ENCODE measurements at places on chromosomes 2 and 18.

DNA sequence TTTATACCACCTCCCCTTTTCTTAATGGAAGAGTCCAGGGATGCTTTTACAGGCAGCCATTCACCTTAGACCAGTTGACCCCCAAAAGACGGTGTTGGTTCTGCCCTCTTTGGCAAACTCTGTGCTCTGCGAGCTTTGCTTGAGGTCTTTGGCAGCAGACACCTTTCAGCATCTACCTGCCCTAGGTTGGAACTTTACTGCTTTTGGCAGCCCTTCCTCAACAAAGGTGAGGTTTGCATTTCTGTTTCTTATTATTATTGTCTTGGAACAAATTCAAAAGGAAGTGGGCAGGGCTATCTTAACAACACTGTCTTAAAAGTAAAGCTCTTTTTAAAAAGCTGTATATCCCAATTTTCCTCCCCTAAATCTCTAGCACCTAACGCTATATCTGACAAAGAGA, 136.4 kb upstream of the SLC14A2 start:
- DNase-seq: no peak

- no peak for DNase-seq
Observed at GRCh38 chr2:164388511-164388910, 232.8 kb downstream of the GRB14 start.

GRCh38 chr2:114926303-114926702, 483.9 kb downstream of the DPP10 start:
- no peak for DNase-seq

DNA sequence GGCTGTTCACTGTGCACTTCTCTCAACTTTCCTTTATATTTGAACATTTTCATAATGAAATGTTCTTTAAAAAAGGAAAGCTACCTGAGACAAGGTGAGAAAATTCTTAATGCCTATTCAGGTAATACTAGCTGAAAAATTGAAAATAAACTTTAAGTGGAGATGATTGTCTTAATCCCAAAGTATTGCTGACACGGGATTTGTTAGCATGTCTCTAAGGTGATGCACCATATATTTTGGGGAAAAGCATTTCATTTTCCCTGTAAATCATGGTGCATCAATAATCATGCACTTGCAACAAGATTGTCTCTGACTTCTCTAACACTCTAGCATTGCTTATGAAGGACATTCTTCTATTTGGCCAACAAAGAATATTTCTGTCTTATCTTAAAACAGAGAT, 848.0 kb downstream of the DPP10 start:
- no peak for DNase-seq

GRCh38 chr18:78771496-78772359, 207.9 kb upstream of the SALL3 start:
- DNase-seq: no peak

DNA sequence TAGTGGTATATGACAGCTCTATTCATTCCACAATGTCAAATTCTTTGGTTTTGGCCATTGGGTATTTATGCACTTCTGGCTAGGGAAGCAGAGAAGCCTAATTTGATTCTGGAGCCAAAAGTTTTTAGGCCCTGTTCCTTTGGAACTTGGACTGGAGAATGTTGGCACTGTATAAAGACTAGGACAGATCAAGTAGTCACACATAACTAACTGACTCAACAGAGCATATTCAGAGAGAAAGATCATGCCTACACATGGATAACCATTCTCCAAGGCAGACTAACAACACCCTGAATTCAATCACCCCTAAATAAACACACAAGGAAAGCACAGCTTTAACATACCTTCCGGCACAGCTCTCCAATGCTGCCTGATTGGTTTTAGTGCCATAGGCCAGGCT, 62.9 kb downstream of the ARHGAP15 start:
- no peak for DNase-seq

DNA sequence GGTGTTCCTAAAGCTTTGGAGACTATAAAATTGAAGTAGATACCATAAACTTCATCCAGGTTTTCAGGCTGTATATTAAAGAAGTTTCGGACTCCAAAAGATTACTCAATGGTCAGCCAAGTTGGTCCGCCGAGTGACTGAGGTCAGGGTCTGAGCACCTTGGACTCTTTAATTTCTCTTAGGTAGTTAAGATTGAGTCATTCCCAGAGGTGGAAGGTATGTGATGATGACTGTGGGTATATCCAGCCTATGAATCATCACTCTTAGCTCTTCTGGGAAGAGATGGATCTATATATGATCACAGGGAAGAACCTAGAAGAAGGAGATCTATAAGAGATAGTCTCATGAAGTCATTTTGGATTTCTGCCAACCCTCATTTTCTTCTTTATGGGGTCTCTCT, 3.3 kb downstream of the ITGA6 start:
- no peak for DNase-seq

GRCh38 chr18:62506495-62507143, 16.2 kb upstream of the ZCCHC2 start:
- no peak for DNase-seq

GRCh38 chr2:188610050-188610444, 318.4 kb downstream of the GULP1 start:
- no peak for DNase-seq

DNA sequence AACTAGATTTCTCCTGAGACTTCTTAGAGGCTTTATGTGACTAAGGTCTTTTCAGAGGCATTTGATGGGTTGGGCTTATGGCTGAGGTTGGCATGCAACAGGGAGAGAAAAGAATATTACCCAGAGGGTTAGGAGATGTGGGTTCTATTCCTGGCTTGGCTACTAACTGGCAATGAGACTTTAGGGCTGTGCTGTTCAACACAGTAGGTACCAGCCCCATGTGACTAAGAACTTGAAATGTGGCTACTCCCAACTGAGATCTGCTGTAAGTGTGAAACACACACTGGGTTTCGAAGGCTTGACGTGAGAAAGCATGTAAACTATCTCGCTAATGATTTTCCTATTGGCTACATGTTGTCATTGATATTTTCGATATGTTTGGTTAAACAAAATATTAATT, 324.9 kb upstream of the SLC14A2 start:
- no peak for DNase-seq

DNA sequence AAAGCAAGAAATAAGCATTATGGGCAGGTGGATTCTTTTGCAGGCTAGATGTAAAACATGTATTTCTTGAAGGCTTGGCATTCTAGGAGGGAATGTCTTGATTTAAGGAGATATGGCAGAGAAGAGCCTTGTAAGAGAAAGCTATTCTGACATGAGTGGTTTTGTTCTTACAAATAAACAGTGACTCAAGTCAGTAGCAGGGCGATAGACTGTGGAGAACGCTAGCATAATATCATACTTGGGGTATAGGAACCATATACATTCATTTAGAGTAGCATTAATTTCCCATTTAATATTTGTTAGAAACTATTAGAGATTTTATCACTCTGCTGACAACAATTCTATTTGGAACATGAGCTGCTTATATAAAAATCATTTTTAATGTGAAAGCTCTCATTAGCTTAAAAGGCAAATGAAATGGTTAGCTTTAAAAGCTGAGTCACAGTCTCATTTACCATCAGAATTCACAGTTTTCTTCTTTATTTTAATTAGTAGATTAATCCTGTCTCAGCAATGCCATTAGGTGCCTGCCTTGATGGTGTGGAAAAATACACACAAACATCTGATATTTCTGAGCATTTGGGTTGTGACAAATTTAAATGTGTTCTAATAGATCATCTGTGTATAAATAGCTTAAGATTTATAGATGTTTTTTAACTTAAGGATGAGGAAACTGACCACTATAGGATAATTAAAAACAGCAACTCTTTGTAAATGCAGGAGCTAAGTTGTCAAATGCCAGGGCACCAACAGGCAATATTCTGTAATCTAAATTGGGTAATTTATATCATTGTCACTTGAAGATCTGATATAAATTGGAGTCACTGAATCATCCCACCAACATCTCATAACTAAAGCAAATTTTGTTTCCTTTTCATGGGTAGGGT, 276.7 kb downstream of the PLCL1 start:
- no peak for DNase-seq

- no peak for DNase-seq
Observed at GRCh38 chr2:196097864-196098660, 29.4 kb upstream of the DNAH7 start.

- DNase-seq: no peak
Observed at GRCh38 chr2:69509011-69509749, 71.9 kb upstream of the NFU1 start.

DNA sequence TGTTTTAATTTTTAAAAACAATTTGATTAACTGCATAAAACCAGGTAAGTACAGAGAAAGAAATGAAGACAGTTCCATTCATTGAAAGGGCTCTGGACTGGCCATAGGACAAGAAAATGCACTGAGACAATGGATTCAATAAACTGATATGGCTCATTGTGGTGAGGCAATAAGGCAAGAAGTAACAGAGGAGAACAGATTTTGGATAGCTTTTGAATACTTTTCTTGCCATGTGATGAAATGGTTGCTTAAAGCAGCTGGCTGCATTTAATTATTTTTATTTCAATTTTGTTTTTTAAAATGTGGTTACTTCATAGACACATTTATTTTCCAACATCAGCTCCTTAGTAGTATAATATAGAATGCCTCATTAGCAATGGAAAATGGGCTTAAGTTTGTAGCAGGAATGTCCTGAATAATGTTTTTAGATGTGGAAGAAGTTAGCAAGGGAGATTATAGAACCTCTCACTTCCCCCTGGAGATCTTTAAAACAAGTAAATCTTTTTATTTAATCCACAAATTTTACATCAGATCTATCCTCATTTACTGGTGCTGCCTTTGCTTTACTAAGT, 646.9 kb upstream of the ZEB2 start:
- no peak for DNase-seq

- DNase-seq: no peak
Observed at GRCh38 chr2:99140860-99141109, 722 bp upstream of the C2orf15 start.

DNA sequence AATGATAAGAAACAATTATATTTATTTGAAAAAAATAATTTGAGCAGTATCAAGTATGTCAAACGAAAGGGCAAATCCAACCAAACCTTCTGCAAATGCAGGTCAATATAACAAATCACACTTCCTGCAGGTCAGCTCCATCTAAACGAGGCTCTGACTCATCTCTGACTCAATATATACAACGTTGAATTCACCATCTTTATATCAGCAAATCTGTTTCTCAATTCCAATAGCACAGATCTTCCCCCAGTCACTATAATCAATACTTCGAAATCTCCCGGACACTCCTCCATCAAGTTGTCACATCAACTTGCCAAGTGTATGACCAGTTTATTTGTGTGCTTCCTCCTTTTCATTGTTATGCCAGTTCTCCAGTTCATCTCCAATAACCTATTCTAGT, 388.9 kb downstream of the ZEB2 start:
- DNase-seq: no peak

- no peak for DNase-seq
Observed at GRCh38 chr18:35775887-35776286, 194.3 kb downstream of the GALNT1 start.

DNA sequence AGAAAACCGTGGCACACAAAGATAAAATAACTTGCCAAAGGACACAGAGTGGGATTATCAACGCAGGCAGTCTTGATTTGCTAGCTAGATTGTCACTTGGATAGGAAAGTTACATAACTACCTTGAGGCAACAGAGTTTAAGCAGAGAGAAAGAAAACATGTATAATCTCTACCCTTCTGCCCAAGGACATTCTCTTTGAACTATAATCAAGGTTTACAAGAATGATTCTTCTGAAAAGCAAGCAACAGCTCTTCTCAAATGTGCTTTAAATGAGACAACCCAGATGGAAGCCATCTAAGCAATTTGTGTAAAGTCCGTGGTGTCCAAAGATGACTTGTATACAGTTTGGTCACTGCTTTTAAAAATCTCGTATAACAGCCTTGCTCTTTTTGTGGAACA, 177.4 kb downstream of the CD226 start:
- DNase-seq: no peak

- DNase-seq: no peak
Observed at GRCh38 chr2:122663620-122664019, 908.2 kb downstream of the TSN start.

DNA sequence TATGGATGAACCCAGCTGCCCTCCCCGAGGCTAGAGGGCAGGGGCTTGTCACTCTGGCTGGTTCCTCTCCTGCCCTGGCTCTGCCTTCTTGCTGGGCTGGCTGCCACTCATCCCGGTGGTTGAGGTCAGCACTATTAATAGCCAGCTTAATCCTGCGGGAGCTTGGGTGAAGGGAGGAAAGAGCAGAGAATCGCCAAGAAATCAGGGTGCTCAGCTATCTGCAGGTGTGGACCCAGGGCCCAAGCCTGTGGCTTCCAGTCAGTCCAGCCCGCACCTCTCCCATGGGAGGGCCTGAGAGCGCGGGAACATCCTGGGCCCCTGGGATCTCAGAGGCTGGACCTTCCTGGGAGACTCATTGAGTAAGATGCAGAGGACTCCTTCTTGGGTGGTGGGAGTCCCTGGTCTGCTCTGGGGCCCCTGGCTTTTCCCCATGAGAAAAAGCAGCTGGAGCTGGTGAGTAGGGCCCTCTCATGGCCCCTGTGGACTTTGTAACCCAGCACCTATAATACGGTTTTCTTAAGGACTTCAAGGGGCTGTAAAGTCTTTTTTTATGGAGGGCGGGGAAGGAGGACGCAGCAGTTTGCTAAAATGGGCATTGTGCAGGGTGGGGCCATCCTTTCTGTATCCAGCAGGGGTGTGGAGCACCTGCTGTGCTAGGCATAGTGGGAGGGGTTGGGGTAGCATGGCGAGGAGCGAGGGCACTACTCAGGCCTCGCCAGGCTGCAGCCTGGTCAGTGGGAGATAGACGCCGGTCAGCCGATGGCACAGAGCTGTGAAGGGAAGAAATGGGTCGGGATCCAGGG, 27.4 kb upstream of the CNNM3 start:
- no peak for DNase-seq

DNA sequence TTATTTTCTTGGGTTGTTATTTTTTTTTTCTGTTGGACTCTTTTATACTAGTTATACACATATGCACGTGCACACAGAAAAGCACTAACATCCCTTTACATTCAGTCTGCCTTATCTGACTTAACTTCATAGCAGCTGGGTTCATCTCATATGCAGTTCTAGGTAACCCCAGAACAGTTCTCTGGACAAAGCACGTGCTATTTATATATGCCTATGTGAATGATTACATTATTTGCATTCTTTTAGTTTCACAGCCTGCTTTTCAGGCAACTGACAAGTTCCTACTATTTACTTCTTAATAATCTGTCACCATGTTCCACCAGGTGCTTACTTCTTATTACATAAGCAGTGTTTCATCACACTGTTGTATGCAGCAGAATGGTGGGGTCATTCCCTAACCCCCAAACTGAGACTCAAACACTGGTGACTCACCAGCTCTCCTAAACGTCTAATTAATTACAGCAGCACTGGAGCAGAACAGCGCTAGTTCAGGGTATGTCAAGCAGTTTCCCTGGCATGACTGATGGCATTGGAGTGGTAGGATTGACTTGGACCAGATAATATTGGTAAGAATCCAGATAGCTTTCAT, 372.8 kb downstream of the CLIP4 start:
- DNase-seq: no peak

DNA sequence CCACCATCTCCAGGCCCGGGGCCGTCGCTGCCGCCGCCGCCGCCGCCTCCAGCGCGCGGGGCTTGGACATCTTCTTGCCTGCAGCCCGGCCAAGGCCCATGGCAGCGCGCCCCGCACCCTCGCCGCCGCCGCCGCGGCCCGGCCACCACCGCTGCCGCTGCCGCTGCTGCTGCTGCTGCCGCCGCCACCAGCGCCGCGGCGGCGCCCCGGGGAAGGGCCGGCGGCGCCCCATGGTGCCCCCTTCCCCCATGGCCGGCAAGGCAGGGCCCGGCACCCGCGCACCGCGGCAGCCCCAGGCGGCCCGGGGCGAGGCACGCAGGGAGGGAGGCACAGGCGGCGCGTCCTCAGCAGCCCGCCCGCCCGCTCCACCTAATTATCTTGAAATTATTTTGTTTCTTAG, 3057.4 kb downstream of the RPIA start:
- no peak for DNase-seq
